Left ventricle myocardium superior (tissue), 1 donor: ENCODE measurements at places on chromosomes 12 and 14. TPM values are rescaled to one million over a fixed set of nuclear protein-coding genes. Genes with fewer than 3 reads are reported as not detected.

DNA sequence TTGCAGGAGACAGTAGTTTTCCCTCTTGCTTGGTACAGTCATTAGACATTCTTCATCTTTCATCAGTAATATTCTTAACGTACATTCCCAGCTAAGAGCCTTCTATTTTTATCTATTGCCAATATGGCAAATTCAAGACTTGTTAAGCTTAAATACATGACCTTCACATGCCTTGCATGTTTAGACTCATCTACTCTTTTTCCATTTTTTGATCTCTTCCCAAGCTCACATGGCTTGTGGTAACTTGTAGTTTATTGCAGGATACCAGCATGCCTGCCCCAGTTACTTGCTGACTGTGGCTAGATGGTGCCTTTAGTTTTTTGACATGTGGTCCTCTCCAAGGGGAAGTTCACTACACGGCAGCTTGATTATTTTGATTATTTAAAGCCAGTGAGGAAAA, 729.0 kb downstream of the SLC6A15 start:
- no peak for DNase-seq

ADAM21 gene
- 0.32 TPM for total RNA-seq

TAS2R42 gene
- total RNA-seq = not detected

DCN gene
- 741 TPM for total RNA-seq
